ENCODE measurements at places on chromosomes 1 and 21.

GRCh38 chr21:19810779-19811178 is 1187.4 kb upstream of the NCAM2 start:
- no peak for DNase-seq

DNA sequence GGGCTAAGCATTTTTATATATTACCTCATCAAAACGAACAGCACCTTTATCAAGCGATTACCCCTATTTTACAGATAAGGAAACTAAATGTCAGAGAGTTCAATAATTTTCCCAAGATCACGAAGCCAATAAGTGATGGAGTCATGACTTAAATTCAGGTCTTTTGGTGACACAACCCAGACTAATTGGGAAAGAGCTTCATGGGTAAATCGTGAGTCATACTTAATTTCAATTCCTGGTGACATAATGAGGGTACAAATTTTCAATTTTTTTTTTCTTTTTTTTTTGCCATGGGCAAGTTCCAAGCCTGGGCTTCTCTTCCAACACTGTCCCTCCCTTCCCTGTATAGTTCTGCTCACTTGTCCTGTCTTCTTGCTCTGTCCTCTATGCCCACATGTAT is 30.1 kb upstream of the IL10 start:
- DNase-seq: no peak

DNA sequence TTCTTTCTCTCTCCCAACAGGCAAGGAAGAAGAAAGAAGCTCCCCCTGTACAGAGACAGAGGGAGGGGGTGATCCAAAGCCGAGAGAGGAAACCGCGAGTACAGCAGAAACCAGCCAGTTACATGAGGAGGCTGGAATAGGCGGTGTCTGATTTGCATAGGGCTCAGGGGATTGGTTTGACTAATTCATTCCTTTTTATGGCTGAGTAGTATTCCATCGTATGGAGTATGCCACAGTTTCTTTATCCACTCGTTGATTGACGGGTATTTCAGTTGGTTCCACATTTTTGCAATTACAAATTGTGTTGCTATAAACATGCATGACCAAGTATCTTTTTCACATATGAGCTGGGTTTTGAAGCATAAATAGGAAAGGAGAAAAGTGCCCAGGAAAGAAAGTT is 3.4 kb upstream of the GPX7 start:
- no peak for DNase-seq

DNA sequence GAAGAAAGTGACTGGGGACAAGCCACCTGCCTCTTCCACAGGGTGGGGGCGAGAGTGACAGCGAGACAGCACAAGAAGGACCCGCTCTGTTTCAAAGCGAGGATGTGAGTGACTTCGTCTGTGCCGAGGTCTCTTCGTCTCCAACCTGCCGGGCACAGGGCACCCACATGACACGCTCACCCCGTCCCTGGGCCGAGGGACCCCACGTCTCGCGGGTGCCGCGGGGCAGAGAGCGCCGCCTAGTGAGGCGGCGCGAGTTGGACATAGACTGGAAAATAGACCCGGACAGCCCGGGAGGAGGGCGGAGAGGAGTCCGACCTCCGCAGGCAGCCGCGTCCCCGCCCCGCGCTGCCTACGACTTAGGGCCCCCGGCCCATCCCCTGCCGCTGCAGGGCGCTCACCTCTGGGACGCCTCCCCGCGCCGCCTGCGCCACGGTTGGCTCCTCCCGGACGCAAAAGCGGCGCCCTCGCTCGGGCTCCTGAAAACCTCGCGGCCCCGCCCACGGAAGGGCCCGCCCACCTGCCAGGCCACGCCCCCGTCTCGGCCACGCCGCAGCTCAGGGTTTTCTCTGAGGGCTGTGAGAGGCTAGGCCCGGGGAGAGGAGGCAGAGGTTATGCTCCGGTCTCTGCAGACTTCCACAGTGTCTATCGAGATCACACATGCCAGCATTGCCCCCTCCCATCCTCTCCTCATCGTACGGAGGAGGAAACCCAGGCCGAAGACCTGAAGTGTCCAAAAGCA is at the start of gene TLR5:
Gene TLR5 (minus strand): TSS at position 454 of the 742 bp plus-strand sequence. CDS start 30,217 bp downstream, outside the sequence.
- DNase-seq: peak; percentile 32

DNA sequence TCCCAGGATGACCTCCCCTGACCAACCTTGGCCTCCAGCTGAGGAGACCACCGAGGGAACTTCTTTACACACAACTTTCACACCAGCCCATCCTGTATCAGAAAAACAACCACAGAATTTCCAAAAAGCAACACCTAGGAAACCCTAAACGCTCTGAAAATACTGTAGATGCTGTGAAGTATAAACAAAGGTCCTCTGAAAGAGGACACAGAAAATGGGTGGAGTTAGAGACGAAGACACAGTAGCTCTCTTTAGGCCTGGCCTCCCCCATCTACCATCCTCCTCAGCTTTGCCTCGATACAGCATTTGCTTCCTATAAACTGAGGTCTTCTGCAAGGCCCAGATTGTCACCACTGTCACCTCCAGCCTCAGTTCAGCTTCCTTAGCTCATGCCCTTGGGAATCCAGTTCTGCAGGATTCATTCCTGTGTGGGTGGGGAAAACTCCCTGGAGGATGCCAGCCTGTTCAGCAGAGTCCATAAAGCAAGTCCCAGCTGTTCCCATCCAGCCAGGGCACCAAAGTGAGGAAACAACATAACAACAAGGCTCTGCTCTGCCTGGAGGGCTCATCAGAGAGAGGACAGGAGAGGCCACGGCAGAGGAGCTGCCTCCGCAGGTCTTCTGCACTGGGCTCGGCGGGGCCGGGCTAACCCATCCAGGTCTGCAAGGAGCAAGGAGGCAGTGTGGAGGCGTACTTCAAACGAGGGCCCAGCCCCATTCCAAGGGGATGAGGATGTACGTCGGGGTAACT is 15.0 kb downstream of the PIK3C2B start:
- DNase-seq: no peak

GRCh38 chr1:53543778-53544695 is 84.8 kb downstream of the DMRTB1 start:
- DNase-seq: no peak

DNA sequence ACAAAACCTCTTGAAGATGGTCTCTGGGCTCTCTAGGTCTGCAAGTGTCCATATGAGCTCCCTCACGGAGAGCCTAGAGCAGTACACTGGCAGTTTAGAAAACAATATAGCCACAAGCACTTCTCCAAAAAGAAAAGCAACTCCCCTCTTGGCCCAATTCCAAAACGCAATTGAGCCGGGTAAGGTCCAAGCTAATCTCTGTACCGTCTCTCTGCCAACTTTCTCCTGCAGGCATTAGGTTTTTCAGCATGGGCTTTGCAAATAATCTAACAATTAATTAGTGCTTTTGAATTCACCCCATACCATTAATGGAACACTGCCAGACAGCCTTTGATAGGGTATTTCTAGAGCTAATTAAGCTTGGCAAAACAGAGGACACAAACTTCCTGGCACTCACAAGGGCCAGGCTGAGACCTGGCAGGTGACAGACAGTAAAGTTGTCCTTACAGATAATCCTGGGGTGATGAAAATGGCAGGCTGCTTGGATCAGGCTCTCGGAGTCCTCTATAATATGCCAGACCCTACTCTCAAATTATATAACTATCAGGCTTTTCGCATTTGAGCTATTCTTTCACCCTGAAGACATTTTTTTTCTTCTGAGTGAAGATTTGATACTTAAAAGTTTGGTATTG is 39.8 kb downstream of the TGFBR3 start:
- no peak for DNase-seq

GRCh38 chr1:39385067-39385988 is 106.1 kb upstream of the BMP8A start:
- DNase-seq: no peak

DNA sequence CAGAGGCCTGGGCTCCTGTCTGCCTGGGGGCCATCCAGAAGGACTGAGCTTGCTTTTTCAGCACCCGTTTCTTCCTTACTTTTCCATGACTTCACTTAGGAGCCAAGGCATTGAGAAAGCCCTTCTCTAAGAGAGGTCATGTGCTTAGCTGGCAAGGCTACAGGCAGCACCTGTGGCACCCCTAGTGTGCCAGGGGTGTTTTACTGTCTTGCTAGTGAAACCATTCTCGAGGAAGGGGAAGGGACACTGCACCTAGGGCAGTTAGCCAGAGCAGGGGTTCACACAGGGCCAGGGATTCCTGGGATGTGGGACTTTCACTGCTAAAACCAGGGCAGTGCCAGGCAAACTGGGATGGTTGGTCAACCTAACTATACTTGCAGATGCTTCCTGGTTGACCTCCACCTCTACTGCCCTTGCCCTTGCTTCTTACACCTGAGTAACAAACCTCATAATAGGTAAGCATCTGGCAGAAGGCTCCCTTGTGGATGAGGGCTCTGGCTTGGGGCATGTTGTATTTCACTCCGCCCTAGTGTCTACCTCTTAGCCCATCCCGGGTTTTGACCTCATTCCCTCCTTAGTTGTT is 69.2 kb downstream of the NOS1AP start:
- no peak for DNase-seq

GRCh38 chr1:206570529-206570928 is 41.7 kb downstream of the EIF2D start:
- DNase-seq: no peak

GRCh38 chr21:42779431-42779861 is 99.9 kb downstream of the WDR4 start:
- no peak for DNase-seq

DNA sequence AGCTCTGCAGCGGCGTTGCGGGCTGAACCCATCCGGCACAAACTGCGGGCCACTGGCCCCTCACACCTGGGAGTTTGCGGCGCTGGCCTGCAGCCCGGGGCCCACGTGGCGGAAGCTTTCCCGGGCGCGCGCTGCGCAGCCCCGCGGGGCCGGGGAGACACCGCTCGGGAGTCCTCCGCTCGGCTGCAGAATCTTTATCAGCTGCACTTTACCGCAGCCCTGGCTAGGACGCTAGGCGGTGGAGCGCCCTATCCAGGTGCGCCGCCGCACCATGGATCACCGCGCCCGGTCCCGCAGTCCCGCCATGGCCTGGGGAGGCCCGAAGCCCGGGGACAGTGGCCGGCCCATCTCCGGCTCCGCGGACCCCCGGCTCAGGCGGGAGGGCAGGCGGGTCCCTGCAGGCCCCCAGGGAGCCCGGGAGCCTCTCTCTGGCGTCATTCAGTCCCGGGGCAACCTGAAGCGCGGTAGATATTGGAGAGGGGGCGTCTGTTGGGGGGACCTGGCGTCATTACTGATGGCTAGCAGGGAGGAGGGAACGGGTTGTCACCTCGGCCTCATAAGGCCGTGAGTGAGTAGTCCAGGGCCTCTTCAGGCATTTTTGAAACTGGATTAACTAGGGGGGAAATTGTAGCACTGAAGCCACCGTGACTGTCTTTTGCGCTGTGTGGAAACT is 5.7 kb upstream of the OLIG2 start:
- peak; percentile 31 for DNase-seq

DNA sequence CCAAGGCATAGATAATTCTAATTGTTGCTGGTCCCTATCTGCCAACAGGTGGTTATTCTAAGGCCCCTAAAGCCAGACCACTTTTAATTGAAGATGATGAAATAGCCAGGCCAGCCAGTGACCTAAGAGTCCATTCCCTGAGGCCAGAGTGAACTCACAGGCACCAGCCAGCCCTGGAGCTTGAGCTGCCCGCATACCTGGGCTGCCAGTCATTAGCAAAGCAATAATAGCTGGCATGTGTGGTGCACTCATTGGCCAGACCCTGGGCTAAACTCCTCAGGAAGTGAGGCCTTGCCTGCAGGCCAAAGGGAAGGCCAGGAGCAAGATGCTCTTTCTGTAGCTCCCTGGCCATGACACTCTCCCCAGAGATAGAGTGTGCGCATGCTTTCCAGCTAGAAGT is 180.4 kb upstream of the KLHDC7A start:
- DNase-seq: no peak

DNA sequence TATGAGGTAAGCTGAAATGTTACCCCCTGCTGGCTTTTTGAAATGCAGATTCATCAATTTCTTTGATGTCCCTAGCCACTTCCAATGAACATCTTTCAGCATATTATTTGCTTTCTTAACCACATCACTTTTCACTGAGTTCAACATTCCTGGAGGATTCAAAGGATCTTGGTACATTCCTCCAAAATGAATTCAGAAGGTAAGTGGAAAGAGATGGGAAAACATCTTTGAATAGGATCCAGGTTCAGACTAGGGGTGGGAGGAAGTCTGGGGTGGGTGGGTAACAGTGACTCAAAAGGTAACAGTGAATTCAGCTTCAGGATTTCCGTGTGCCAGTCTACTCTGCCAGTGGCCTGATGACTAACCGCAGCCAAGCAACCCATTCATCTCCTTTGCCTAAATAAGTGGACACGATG is 180.7 kb downstream of the ZC3H11B start:
- no peak for DNase-seq

GRCh38 chr21:15498455-15498854 is 231.3 kb upstream of the USP25 start:
- no peak for DNase-seq

DNA sequence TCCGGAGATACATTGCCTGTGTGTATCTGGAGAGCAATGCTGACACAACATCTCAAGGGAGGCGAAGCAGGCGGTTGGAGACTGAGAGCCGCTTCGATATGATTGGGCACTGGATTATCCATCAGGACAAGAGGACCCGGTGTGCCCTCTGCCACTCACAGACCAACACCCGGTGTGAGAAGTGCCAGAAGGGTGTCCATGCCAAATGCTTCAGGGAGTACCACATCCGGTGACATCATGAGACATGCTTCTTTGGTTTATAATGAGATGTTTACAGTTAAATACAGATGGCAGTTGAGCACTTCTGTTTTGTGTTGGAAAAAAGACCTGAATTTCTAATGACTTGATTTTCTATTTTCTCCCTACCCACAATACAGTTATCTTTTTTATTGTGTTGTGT is 12.1 kb downstream of the PGBD2 start:
- no peak for DNase-seq

DNA sequence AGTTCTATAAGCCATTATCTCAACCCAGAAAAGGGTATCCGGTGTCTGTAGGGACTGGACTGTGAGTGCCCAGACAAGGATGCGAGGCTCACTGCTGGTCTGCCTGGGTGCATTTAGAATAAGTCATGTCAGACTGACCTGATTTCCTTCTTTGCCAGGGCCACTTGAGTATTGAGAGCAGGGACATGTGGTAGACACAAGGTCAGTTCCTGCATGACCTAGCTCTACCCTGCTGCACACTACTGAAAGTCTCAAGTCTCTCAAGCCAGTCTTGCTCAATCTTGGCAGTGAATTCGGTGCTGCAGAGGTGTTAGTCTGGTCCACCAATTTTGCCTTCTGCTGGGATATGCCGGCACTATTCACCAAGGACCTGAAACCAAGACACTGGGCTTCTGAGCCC is 180.1 kb downstream of the C1orf94 start:
- no peak for DNase-seq

- no peak for DNase-seq
These were observed 290.3 kb upstream of the SGIP1 start for GRCh38 chr1:66243548-66244130.

- no peak for DNase-seq
These were observed 1.1 kb downstream of the TOR3A start for GRCh38 chr1:179082999-179083335.

- DNase-seq: no peak
These were observed 175.7 kb downstream of the VPS13D start for GRCh38 chr1:12405325-12406210.

- no peak for DNase-seq
These were observed 199.8 kb downstream of the USH2A start for GRCh38 chr1:216223486-216223885.

Measured in NCI-H526 treated with DMSO at 0.1 percent for 48 hours (cell line).